Activated T-cell treated with anti-CD3 and anti-CD28 coated beads for 1 hour (primary cell): ENCODE measurements at places on chromosomes 2 and 18.
A peak's percentile ranks its signal among the peaks of the same experiment; 100 is the strongest.

DNA sequence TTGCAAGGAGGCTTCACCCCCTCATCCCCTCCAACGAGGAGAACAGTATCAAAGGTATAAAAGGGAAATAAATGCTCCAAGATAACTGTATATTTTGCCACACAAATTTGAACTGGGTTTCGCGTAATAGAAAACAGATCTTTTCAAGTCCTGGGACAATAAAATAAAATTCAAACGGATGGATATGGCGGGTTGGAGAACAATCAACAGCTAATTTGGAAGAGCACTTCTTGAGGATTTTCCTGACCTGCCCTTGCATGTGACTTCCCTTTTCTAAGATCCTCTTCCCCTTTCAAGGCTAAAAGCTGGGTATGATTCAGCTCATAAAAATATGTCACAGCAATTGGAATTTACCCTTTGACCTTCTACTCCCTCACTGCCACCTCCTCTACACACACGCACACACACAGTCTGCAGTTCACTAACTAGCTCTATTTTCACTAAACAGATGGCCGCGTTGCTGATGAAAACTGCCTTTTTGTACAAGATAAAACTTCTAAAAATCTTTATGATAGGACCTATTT lies 386.9 kb downstream of the FIGN start:
- no peak for DNase-seq

DNA sequence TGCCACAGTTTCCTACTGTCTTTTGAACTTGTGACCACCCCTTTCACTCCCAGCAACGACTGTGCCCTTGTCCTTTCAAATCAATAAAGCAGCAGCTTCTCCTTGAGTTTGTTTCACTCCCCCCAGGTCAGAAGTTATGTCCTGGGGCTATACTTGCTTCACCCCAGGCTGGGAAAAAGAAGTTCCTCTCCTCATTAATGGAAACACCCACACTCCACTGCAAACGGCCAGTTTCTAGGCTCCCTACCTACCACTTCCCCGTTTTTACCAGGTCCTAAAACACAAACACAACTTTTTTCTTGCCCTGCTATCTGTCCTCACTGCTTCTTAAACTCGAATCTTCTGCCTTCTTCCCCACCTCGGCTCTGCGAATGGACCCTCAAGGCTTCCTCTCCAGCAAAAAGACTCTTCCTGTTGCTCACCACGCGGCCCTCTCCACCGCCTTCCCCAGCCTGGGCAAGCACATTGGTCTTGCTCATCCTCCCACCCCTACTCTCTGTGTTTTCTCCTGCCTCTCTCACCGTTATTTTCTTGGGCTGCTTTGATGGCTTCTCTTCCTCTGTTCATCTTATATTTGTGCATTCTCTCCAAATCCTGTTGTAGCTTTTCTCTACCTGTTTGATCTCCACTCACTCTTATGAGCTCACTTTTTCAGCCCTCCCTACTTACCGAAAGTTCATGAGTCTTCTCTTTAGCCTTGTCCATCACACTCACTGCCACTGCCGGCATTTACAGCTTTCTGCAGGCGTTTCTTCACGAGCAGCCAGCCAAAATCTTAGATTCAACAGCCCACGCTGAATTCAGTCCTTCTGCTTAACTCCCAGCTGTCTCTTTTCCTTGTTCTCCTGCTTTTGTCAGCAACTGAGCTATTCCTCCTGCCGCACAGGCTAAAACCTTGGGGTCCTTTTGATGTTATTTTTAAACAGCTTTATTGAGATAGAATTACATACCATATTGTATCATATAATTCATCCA lies 7.0 kb upstream of the SP5 start:
- DNase-seq = no peak

DNA sequence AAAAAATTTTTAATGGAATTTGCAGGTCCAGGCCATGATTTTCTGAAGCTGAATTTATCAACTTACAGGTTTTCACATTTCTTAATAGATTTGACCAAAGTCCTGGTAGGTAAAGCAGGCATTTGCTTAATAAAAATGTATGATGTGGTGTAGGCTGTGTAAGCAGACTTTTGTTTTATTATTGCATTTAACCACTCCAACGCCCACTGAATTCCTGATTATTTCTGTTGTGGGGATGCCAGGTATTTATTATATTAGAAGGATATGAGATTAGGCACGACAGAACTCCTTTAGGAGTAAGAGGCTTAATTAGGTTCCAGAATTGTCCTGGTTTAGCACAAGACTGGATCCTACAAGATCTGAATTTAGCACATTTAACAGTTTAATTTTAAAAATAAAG lies 111.1 kb downstream of the ADCYAP1 start:
- DNase-seq = no peak

DNA sequence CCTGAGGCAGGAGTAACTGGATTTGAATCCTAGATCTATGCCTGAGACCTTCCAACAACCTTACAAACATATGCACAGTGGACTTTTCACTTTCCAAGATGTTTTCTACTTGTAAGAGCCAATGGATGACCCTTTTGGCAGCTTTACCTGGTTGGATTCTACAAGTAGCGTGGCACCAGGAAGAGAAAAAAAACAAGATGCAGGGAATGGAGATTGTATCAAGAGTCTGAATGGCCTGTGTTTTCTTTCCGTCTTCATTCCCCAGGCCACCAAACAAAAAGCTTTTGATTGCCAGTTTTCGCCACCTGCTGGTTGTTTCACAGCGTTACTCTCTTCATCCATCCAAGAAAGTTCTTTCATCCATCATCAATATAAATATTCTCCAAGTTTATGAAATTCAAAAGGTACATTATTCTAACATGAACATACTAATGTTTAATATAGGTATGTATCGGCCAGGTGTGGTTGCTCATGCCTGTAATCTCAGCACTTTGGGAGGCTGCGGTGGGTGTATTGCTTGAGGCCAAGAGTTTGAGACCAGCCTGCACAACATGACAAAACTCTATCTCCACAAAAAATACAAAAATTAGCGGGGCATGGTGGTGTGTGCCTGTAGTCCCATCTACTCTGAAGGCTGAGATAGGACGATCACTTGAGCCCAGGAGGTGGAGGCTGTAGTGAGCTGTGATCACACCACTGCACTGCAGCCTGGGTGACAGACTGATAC lies 3.5 kb upstream of the BCL2 start:
- peak; percentile 38 for DNase-seq

- no peak for DNase-seq
Observed at GRCh38 chr18:50334546-50335152, 40.2 kb upstream of the SKA1 start.

DNA sequence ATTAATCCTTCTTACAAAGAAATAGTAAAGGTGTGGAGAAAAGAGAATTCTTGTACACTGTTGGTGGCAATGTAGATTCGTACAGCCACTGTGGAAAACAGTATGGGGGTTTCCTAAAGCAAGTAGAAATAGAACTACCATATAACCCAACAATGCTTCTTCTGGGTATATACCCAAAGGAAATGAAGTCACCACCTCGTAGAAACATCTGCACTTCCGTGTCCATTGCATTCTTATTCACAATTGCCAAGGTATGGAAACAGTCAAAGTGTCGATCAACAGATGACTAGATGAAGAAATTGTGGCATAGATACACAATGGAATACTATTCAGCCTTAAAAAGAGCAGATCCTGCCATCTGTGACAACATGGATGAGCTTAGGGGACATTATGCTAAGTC lies 93.4 kb upstream of the TGIF1 start:
- no peak for DNase-seq

GRCh38 chr2:27622921-27623384 lies 5.9 kb downstream of the CCDC121 start:
- no peak for DNase-seq

DNA sequence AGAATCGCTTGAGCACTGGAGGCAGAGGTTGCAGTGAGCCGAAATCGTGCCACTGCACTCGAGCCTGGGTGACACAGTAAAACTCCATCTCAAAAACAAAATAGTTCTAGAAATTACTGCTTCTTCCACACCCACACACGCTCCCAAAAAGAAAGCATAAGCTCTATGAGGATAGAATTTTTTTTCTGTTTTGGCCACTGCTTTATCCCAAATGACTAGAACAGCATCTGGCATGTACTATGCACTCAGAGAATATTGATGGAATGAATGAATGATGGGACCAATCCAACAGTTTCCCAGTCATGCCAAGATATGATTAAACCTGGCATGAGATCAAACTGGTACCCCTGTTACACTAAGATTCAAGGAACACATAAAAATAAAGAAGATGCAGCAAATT lies 455.4 kb upstream of the CHAC2 start:
- no peak for DNase-seq

GRCh38 chr2:1494906-1495305 lies 81.6 kb downstream of the TPO start:
- DNase-seq = no peak

DNA sequence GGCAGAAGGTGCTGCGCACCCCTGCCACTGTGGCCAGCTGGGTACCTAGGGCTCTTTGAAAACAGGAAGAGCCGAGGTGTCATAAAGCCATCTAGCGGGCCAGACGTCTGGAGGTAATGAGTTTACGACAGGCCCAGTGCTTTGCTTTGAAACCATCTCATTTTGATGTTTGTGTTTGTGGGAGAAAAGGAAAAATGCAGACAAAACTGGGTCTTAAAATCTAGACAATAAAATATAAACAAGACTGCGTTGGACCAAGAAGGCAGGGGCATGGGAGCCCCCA lies 3.2 kb downstream of the HOXD9 start:
- DNase-seq = no peak

DNA sequence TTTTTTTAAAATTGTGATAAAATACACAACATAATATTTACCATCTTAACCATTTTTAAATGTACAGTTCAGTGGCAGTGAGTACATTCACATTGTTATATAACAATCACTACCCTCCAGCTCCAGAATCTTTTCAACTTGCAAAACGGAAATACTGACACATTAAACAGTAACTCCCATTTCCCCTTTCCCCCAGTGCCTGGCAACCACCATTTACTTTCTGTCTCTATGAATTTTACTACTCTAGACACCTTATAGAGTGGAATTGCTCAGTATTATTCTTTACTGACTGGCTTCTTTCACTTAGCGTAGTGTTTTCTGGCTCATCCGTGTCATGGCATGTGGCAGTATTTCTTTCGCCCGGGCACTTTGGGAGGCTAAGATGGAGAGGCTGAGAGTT lies 32.6 kb downstream of the FASTKD2 start:
- DNase-seq = no peak

GRCh38 chr2:172539767-172540166 lies 16.1 kb upstream of the PDK1 start:
- DNase-seq = no peak

GRCh38 chr18:58128381-58129374 lies 84.7 kb downstream of the NEDD4L start:
- no peak for DNase-seq

- DNase-seq = peak; percentile 5
Observed at GRCh38 chr18:9333441-9334328, 888 bp upstream of the TWSG1 start.

- DNase-seq = no peak
Observed at GRCh38 chr2:212327171-212327809, 211.3 kb downstream of the ERBB4 start.

- DNase-seq = no peak
Observed at GRCh38 chr2:118773826-118774225, 73.6 kb downstream of the EN1 start.

GRCh38 chr2:132776287-132776686 lies 106.3 kb upstream of the LYPD1 start:
- DNase-seq = no peak

- DNase-seq = peak; percentile 58
Observed at GRCh38 chr2:238256594-238257104, 16.8 kb upstream of the HES6 start.

DNA sequence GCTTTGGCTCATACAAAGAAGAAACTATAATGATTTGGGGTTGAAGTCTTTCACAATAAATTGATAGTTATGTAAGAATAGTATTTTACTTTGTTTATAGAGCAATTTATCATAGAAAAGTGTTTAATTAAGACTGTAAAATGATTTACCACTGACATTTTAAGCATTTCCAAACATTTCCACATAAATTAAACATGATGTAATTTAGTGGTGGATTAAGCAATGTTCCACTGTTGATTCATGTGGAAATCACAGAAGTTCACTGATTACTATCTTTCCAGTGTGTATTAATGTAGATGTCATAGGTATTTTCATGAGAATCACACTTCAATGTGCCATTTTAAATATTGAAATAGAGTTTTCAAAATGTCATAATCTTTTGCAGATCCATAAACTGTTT lies 40.1 kb upstream of the GRB14 start:
- no peak for DNase-seq

DNA sequence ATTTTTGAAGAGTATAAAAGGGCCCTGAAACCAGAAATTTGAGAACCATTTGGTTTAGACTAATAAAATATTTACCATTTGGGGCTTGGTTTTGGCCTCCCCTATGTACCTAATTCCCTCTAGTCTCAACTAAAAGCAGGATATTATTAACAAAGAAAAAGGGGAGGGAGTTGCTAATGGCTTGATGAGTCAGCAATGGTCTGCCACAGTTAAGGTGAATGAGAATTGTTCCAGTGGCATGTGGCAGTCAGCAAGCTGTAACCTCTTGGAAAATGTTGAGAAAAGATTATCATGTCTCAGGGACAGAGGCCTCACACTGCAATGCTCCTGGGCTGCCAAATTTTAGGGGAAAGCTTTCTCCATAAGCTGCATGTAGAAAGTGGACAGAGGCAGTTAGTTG lies 20.1 kb upstream of the SLC39A10 start:
- no peak for DNase-seq

GRCh38 chr2:88807237-88807962 lies 115.9 kb downstream of the RPIA start:
- DNase-seq = no peak

GRCh38 chr2:157786663-157787363 lies 89.3 kb downstream of the ACVR1 start:
- no peak for DNase-seq
